ENCODE measurements at places on chromosomes 11 and 22. TPM values are rescaled to one million over a fixed set of nuclear protein-coding genes. Genes with fewer than 3 reads are reported as not detected.
A peak's percentile ranks its signal among the peaks of the same experiment; 100 is the strongest.

VPS11 gene
- total RNA-seq: 21.1 TPM

RFPL1 gene
- not detected for total RNA-seq

GRCh38 chr11:17775507-17776211 lies 41.1 kb downstream of the KCNC1 start:
- no peak overlapping the region for H3K4me3 ChIP-seq
- peaks cover 36% of the 10 kb centered on the region for H3K27me3 ChIP-seq
- DNase-seq: no peak
- H3K36me3 ChIP-seq: no peaks in the 10 kb centered on the region

OR10G6 gene
- not detected for total RNA-seq

ZNRD2 gene
- 51.4 TPM for total RNA-seq

- no peaks in the 10 kb centered on the region for H3K27me3 ChIP-seq
- no peak overlapping the region for H3K27ac ChIP-seq
- no peak overlapping the region for H3K4me3 ChIP-seq
- no peaks in the 10 kb centered on the region for H3K36me3 ChIP-seq
Measured at GRCh38 chr11:831118-831864, 1.5 kb upstream of the CD151 start.

OR5P2 gene
- total RNA-seq: 1.3 TPM

TTC36 gene
- 0.41 TPM for total RNA-seq

PATE4 gene
- not detected for total RNA-seq

TMEM191C gene
- 4.0 TPM for total RNA-seq

DNA sequence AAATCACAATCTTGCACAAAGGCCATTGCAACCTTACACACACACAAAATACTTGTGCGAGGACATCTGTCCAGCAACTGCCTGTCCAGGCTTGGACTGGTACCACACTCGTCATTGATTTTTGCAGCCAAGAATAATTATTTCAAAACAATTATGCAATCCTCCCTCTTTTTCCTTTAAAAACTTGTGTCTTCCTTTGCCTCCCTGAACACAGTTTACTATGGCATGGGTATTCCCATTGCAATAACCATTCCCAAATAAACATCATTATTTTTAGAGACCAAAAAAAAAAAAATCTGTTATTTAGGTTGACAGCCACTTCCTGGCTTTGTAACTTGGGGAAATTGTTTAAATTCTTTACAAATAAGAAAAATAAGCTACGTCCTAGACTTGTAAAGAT lies 54.0 kb downstream of the C11orf91 start:
- no peak overlapping the region for H3K27ac ChIP-seq
- no peak overlapping the region for H3K4me3 ChIP-seq
- H3K27me3 ChIP-seq: no peaks in the 10 kb centered on the region
- H3K4me1 ChIP-seq: peaks cover 10% of the 10 kb centered on the region
- no peaks in the 10 kb centered on the region for H3K36me3 ChIP-seq
- no peak for DNase-seq

DNA sequence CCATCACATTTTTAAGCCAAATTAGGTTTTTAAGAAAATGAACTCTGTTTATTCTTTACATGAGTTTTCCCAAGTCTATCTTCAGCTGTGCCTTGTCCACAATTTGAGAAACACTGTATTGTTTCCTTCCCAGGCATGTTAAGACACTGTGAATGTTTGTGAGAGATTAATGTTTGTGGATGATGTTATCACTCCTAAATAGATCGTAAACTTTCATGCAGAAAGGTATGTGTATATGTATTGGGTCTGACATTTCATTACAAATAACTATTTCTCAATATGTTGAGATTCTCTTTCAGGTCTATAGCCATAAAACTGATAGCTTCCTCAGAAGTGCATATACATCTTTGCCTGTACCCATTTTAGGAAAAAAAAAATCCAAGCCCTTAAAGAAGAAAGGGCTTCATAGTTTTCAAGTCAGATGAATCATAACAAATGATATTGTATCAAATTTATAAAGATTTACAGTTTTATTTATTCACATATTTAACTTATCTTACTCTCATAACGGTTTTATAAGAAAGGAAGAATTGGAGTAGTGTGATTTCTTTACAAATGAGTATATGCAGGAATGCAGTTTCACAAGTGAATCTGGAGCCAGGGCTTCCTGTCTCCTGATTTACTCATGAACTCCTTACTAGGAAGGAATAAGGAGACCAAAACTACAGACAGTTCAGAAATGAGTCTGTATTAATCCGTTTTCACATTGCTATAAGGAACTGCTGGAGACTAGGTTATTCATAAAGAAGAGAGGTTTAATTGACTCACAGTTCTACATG lies 11.2 kb downstream of the OR8D1 start:
- H3K4me1 ChIP-seq: no peaks in the 10 kb centered on the region
- no peaks in the 10 kb centered on the region for H3K36me3 ChIP-seq
- no peak overlapping the region for H3K4me3 ChIP-seq
- H3K27me3 ChIP-seq: no peaks in the 10 kb centered on the region

- no peak for DNase-seq
- no peak within 1 kb of the TSS for H3K4me3 ChIP-seq
- no peaks in the 10 kb centered on the region for H3K36me3 ChIP-seq
- H3K4me1 ChIP-seq: no peaks in the 10 kb centered on the region
- no peak within 1 kb of the TSS for H3K27ac ChIP-seq
- peaks cover 24% of the 10 kb centered on the region for H3K27me3 ChIP-seq
Measured at GRCh38 chr11:30586251-30587144, at the start of gene MPPED2. TSS of gene MPPED2 (minus strand) at chr11:30586353. CDS start at chr11:30580373, 5,980 bp downstream.

DNA sequence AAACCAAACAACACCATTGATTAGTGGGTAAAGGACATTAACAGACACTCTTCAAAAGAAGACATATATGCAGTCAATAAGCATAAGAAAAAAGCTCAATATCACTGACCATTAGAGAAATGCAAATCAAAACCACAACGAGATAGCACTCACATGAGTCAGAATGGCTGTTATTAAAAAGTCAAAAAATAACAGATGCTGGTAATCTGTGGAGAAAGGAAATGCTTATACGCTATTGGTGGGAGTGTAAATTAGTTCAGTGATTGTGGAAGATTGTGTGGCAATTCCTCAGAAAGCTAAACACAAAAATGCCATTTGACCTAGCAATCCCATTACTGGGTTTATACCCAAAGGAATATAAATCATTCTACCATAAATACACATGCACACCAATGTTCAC lies 182.6 kb downstream of the TRPC6 start:
- no peaks in the 10 kb centered on the region for H3K4me1 ChIP-seq
- no peak overlapping the region for H3K4me3 ChIP-seq
- no peak overlapping the region for H3K27ac ChIP-seq

GRCh38 chr22:22703715-22704114 lies 59.3 kb downstream of the GGTLC2 start:
- no peak overlapping the region for H3K4me3 ChIP-seq
- no peaks in the 10 kb centered on the region for H3K36me3 ChIP-seq
- no peaks in the 10 kb centered on the region for H3K4me1 ChIP-seq
- no peaks in the 10 kb centered on the region for H3K27me3 ChIP-seq
- DNase-seq: no peak

DNA sequence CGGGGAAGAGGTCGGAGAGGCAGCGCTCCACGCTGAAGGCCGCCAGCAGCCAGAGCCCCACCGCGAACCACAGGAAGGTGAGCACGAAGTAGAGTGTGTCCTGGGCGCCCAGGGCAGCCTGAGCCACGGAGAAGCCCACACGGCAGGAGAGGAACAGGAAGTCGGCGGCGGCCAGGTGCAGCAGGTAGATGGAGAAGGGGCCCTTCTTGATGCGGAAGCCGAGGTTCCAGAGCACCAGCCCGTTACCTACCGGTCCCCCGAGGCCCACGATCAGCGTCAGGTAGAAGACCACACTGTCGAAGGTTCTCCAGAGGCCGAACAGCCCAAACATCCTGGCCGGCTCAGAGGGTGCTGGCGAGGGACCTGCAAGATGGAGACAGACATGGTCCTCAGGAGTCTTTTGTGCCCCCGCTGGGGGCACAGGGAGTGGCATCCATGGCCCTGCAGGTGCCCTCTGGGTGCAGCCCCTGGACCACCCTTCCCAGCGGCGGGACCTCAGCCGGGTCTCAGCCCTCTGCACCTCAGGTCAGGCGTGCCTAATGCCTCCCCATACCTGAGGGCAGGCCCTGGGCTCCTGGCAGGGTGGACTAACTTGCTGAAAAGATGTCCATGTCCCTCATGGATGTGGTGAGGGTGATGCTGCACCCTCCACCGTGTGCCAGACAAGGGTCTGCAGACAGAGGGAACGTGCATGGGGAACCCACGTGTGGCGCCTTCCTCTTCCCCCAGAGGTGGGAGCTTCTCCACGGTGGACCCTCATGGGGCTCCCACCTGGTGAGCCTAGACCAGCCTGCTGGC lies at the start of gene MRGPRG:
TSS of gene MRGPRG (minus strand) at position 331 of the 798 bp plus-strand sequence. CDS start at position 331, 0 bp downstream.
- no peaks in the 10 kb centered on the region for H3K36me3 ChIP-seq
- H3K4me1 ChIP-seq: no peaks in the 10 kb centered on the region
- H3K4me3 ChIP-seq: no peak within 1 kb of the TSS
- peaks cover 23% of the 10 kb centered on the region for H3K27me3 ChIP-seq
- no peak within 1 kb of the TSS for H3K27ac ChIP-seq

CECR2 gene
- not detected for total RNA-seq

KCNQ1OT1 gene
- 3.4 TPM for total RNA-seq

DNA sequence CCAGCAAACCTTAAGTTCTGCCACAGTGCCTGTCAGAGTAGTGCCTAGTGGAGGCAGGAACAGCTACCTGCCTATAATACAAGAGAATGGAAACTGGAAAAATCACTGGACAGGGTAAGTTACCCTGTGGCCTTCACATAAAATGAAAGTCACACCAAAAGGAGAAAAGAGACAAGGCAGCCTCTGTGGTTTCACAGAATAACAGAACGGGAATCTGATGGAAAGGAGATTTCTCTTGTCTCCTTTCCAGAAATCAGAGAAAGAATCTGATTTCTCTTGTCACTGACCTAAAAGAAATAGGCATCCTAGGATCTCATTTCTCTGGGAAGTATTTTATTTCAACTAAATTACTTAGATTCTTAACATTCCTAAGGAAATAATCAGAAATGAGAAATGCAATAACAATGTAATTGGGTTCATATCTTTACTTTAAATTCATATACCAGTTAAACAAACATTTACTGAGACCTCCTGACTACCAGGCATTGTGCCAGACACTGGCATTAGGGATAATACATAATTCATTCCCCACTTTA lies 41.6 kb downstream of the PRCP start:
- H3K36me3 ChIP-seq: no peaks in the 10 kb centered on the region
- peak; percentile 41 for DNase-seq
- no peaks in the 10 kb centered on the region for H3K27me3 ChIP-seq
- H3K4me1 ChIP-seq: peaks cover 35% of the 10 kb centered on the region

PUS3 gene
- 5.7 TPM for total RNA-seq

GRCh38 chr11:128814856-128815705 lies 52.0 kb downstream of the KCNJ1 start:
- no peak overlapping the region for H3K4me3 ChIP-seq
- H3K27ac ChIP-seq: no peak overlapping the region
- H3K36me3 ChIP-seq: no peaks in the 10 kb centered on the region
- DNase-seq: no peak
- no peaks in the 10 kb centered on the region for H3K4me1 ChIP-seq
- peaks cover 17% of the 10 kb centered on the region for H3K27me3 ChIP-seq

- H3K4me3 ChIP-seq: peak within 1 kb of the TSS; percentile 93
- peak; percentile 79 for DNase-seq
- no peak within 1 kb of the TSS for H3K27ac ChIP-seq
- H3K27me3 ChIP-seq: no peaks in the 10 kb centered on the region
- H3K4me1 ChIP-seq: peaks cover 11% of the 10 kb centered on the region
Measured at GRCh38 chr11:66510271-66510989, at the start of gene BBS1. TSS of gene BBS1 (plus strand) at chr11:66510635. CDS start at chr11:66510660, 25 bp downstream.

- DNase-seq: no peak
- H3K4me3 ChIP-seq: no peak overlapping the region
- H3K36me3 ChIP-seq: no peaks in the 10 kb centered on the region
- no peak overlapping the region for H3K27ac ChIP-seq
- H3K27me3 ChIP-seq: peaks cover 21% of the 10 kb centered on the region
- peaks cover 12% of the 10 kb centered on the region for H3K4me1 ChIP-seq
Measured at GRCh38 chr11:57512646-57513451, 2.7 kb downstream of the SLC43A1 start.

- H3K4me1 ChIP-seq: peaks cover 24% of the 10 kb centered on the region
- H3K27ac ChIP-seq: peak overlapping the region; percentile 85
- no peak for DNase-seq
- H3K4me3 ChIP-seq: no peak overlapping the region
- H3K27me3 ChIP-seq: no peaks in the 10 kb centered on the region
- H3K36me3 ChIP-seq: no peaks in the 10 kb centered on the region
Measured at GRCh38 chr22:32643246-32643645, 158.3 kb upstream of the TIMP3 start.

NR1H3 gene
- total RNA-seq: 90.4 TPM

PAMR1 gene
- 1.1 TPM for total RNA-seq
